ENCODE measurements at places on chromosomes 1 and 21. TPM values are rescaled to one million over a fixed set of nuclear protein-coding genes. Genes with fewer than 3 reads are reported as not detected.

The S100A7 gene
- polyA plus RNA-seq: 1.0 TPM

The ORC1 gene
- 1.8 TPM for polyA plus RNA-seq

The CGN gene
- polyA plus RNA-seq: 54.5 TPM

The TSACC gene
- polyA plus RNA-seq: 1.5 TPM

The ACTA1 gene
- polyA plus RNA-seq: 0.28 TPM

The ZNF593OS gene
- polyA plus RNA-seq: 0.45 TPM

The DCDC2B gene
- 0.17 TPM for polyA plus RNA-seq

The PRCC gene
- polyA plus RNA-seq: 85.2 TPM

The IL23R gene
- polyA plus RNA-seq: not detected

The AUNIP gene
- polyA plus RNA-seq: 0.41 TPM

The BARHL2 gene
- not detected for polyA plus RNA-seq

The CELA2A gene
- 5.6 TPM for polyA plus RNA-seq

The KIF2C gene
- 6.7 TPM for polyA plus RNA-seq

The LEFTY2 gene
- polyA plus RNA-seq: 0.55 TPM
